NCI-H2227 treated with DMSO at 0.1 percent for 48 hours (cell line): ENCODE measurements at places on chromosomes 7 and 10.

DNA sequence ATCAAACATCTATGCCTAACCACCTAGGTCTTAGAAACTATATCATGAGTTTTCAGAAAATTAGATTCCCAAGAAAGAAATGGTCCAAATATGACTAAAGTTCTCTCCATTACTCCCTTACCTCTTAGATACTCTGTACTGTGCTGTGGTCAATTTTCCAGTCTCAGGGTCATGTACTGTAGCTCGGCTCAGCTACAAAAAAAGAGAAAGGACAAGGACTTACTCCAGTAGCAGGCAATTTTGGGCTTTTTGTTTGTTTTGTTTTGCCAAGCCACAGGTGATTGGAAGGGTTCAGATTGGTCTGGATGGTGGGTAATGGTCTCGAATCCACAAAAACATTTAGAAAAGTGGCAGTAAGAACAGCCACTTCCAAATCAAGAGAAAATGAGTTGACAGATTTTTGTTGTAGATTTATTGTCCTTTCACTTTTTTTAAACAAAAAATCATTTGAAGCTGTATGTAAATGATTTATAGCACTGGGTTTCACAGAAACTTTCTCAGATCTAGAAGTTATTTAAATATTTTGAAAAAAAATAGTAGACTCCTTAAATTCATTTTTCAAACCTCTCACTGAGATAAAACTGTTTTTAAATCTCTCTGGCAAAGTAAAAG, 52.8 kb downstream of the P4HA1 start:
- no peak for DNase-seq

- DNase-seq, result no peak
Measured at GRCh38 chr7:35753761-35754603, 46.9 kb upstream of the SEPTIN7 start.

GRCh38 chr7:1395211-1396070, 63.8 kb downstream of the MICALL2 start:
- DNase-seq, result no peak

GRCh38 chr7:2559283-2559950, 638 bp downstream of the IQCE start:
- no peak for DNase-seq

DNA sequence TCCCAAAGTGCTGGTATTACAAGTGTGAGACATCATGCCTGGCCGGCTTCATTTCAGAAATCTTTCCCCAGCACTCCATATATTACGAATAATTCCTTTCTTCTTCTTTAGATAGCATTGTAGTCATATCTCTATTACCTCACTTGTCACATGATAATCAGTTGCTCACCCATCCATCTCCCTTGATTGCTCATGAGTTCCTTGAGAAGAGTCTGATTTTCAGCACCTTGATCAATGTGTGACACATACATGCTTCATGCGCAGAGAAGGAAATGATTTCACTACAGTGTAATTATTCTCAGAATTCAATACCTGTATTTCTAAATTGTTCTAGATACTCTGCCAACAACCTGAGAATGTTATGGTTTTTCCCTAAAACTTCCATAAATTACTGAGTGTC, 26.7 kb upstream of the GGCT start:
- no peak for DNase-seq

GRCh38 chr10:99364125-99364524, 35.0 kb downstream of the CNNM1 start:
- no peak for DNase-seq

- DNase-seq, result peak; percentile 15
Measured at GRCh38 chr10:103502849-103503660, 9.6 kb downstream of the NEURL1 start.

DNA sequence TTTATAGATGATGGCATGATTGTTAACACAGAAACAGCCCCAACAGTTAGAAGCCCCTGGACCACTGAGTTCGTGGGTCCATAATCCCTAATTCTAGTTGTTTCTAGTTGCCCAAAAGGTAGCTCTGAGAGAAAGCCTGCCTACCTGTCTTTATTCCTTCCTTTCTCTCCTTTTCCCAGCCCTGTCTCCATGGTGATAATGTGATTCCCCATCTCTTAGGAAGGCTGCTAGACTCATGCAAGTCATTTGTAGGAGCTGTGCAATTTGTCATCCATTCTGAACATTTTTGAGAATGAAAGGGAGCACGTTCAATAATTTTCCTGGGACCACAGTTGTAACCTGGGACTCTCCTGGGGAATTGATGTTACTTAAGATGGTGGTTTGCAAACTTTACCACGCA, 183.4 kb downstream of the EMX2 start:
- no peak for DNase-seq

DNA sequence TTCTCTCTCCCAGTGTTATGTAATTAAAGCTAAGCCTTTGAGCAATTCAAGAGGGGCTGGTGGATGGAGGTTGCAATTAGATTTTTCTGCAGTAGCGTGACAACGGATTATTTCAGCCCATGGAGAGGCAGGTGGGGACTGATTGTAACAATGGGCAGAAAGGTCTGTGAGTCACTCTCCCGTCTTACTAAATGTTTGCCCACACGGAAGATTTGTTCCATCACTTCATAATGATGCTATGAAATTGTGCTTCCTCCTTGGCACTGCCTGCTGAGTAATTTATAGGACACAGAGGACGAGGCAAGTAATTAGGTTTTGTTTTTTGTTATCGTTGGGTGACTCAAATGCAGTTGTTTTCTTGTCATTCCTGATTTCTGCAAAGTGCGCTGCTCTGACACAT, 594.5 kb upstream of the DPP6 start:
- DNase-seq, result no peak

DNA sequence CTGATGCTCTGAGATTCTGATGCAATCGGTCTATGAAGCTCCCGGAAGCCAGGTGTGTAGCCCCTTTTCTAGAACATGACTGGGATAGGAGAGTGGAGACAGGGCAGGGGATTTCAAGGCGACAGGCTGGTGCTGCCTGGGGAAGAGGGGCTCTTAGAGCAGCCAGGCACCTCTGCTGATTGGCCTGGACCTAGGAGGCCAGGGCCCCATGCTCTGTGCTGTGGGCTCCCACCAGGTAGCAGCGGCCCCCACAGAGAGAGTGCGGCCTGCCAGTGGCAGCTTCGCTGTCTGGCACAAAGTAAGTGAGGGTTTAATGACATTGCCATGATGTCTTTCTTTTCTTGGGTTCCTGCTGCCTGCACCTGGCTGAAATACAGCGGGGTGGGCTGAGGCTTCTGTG, 99.4 kb upstream of the PODXL start:
- DNase-seq, result no peak

DNA sequence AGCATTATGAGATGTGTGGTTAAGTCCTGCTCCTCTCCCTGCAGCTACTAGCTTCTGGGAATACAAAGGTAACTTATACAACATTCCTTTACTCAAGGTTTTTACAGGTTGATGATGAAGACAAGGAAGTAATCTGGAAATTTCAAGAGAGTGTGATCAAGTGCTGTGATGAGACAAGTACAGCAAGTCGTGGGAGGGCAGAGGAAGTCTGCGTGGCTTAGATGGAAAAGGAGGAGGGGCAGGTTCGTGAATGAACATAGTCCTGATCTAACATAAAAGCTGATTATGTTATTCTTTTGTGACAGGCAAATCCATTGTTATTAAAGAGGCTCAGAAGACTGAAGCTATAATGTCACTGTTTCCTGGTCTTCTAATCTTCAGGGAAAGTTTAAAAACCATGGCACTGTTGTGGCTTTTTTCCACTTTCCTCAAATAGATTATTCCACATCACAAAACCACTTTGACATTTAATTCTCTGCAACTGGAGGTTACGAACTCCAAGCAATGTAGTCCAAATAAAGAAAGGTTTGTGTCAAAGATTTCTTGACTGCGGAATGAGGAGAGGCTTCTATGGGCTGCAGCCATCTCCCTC, 84.1 kb downstream of the CPXM2 start:
- DNase-seq, result no peak

- no peak for DNase-seq
Measured at GRCh38 chr7:1610678-1611302, 41.0 kb upstream of the PSMG3 start.

GRCh38 chr10:29522061-29522855, 112.5 kb downstream of the SVIL start:
- no peak for DNase-seq

DNA sequence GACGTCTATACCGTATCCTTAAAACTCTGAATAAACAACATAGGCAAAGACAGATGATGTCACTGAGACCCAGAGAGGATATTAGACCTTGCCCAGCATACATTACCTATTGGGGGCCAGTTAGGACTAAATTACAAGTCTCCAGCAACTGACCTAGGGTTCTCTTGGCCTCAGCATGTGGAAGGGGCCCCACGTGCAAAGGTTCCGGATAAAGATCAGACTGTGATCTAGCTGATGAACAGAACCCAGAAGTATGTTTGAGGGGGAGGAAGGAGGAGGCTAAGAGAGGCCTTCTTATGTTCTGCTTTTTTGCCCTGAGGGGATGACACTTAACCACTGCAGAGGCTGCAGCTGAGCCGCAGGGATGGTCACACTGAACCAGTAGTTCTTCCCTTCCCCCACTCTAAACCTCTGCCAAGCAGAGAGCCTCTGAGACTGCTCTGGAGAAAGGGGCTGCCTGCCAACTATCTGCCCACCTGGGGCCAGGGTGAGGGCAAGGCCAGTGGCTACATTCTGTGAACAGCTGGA, 24.0 kb upstream of the KMT2C start:
- DNase-seq, result peak; percentile 24

- no peak for DNase-seq
Measured at GRCh38 chr7:99731638-99732374, 3.2 kb downstream of the CYP3A7 start.

DNA sequence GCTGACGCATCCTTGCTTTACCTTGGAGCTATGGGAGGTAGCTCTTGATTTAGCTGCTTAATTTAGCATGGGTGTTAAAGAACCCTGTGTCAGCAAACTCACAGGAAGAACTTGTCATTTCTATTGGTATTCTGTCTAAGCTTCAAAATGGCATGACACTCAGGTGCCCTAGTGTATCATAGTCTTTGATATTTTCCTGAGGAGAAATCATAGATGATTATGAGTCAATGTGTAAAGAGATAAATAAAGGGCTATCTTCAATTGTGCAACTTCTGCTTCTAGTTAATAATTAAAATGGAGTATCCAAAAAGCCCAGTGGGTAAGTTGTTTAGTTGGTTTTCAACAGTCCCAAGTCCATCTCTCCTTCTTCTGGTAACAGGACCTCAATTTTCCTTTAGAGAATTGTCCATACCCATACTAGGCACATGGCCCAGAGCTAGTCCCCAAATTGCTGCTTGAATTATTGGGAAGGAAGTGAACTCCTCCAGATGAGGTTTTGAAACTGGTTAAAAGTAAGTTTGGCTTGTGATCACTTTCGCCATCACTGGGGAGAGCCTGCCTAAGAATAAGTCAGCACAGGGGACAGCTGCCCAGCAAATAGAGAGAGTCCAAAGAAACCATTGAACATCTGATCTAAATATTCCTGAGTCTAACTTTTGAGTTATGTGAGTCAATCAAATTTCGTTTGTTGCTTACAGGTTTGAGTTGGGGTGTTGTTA, 169.0 kb upstream of the PHYHIPL start:
- no peak for DNase-seq

DNA sequence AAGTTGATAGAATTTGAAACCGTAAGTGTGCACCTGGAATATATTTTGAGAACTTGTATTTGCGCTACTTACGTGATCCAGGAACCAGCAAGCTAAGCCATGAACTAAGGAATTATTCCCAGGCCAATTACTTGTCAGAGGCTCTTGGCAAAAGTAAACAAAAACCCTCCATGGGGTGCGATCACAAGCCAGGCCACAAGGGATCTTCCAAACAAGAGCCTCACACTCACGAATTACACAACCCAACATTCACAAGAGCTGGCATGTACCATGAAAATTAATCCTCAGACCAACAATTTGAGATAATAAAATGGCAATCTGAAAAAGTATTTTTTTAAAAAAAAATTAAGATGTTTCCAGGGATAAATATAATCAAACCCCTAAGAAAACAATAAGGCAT, 467.0 kb upstream of the AKR1E2 start:
- no peak for DNase-seq

- DNase-seq, result no peak
Measured at GRCh38 chr10:6142644-6143043, 53.8 kb downstream of the RBM17 start.

DNA sequence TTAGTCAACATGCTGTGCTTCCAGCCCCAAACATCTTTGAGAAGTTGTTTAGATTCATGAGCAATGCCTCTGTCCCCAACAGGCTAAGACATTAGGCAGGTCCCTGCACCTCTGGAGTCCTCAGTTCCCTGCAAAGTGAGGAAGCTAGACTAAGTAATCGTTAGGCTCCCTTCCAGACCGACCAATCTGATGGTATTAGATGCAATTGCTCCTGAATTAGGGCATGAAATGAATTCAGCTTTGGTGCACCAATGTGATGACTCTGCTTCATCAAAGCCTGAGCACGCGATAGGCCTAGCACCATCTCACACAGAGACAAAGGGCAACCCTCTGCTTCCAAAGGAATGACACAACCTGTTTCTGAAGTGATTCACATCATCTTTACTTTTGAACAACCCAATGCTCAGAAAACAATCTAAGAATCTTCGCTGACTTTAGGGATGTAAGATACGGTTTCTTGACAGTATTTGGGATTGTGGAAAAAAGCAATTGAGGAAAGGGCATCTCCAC, 723 bp upstream of the TES start:
- DNase-seq, result no peak

- no peak for DNase-seq
Measured at GRCh38 chr7:44914992-44915607, 29.8 kb upstream of the PURB start.

- DNase-seq, result no peak
Measured at GRCh38 chr10:126224967-126225671, 163.2 kb downstream of the ADAM12 start.

DNA sequence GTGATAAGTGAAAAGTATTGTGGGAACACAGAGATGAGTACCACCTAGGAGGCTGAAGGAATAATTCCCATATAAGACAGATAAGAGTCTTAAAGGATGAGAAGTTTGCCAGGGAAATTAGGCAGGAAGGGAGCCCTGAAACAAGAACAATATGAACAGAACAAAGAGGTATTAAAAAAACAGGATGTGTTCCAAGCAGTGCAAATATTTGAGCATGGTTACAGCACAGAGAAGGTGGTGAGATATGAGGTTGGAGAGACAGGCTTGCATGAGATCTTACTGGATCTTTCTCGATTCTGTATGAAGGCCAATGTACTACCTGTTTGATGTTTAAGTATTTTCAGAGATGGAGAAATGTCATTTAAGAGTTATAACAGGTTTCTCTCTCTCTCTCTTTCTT, 20.3 kb downstream of the TAC1 start:
- DNase-seq, result no peak

GRCh38 chr7:46848311-46848710, 733.6 kb downstream of the TNS3 start:
- DNase-seq, result no peak
